ENCODE measurements at places on chromosomes 5 and 9.

DNA sequence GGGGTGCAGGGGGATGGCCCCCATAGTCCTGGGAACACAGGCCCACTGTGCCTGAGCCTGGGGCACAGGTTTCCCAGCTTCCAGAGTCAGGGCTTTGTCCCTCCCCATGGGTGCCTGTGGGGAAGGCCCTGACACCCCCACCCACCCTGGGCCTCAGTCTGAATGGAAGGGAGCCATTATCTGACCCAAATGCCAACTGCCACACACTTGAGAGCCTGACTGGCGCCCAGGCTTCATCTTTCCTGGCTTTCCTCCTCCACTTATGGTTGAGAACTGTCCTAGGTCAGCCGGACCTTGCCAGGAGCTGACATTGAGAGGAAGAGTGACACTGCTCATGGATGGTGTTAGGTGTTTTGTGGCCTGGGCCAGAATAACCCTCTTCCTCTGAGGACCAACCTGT, 24.0 kb downstream of the SH3PXD2B start:
- no peak for DNase-seq

- no peak for DNase-seq
Observed at GRCh38 chr5:4370218-4370617, 769.9 kb upstream of the ADAMTS16 start.

- no peak for DNase-seq
Observed at GRCh38 chr5:80083101-80083890, 48.1 kb downstream of the THBS4 start.

DNA sequence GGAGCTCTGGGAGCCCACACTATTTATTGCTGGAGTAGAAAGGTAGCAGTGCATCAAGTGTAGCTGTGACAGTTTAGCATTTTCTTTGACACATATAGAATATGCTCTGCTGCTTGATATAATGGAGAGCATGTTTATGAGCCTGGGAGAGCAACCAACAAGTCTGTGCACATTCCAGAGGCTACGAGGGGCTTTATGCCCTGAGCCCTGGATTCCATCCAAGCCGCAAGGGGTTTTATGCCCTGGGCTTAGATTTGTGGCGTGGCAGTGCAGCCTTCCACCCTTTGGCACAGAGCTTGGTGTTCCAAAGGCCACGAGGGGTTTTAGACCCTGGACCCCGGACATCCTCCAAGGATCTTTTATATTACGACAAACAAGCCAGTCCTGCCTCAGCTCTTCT, 14.6 kb downstream of the CDH6 start:
- no peak for DNase-seq

DNA sequence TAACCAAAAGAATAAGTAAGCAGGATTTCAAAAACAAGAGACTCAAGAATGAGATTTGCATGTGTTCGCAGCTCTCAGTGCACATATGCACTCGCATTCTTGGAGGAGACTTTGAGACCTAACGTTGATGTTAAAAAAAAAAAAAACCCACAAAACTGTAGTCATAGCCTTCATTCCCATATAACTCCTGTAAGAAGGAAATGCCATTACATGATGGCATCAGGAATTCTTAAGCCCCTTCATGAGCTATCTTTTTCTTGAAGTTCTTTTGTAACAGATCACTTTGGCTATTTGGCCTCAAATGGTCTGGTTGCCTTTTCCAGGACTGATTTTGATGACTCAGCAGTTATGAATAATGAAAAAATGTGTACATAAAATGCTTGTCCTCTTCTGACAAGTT, 113.8 kb downstream of the ALDH1A1 start:
- no peak for DNase-seq

DNA sequence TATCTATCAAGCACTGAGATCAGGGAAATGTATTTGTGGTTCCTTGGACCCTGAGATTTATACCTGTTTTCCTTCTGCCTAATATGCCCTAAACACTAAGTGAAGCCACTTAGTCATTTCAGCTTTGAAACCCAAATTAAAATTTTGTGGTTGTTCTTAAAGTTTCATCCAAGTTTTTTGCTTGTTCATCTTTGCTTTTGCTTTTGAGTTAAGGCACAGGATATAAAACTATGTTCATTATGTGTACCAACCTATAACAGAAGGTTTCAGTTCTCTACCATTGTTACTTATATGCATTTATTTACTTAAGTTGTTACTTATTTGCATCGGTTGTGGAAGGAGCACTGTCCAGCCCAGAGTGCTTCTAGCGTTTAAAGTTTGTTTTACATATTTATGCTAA, 382.3 kb downstream of the PTPRD start:
- DNase-seq = no peak

DNA sequence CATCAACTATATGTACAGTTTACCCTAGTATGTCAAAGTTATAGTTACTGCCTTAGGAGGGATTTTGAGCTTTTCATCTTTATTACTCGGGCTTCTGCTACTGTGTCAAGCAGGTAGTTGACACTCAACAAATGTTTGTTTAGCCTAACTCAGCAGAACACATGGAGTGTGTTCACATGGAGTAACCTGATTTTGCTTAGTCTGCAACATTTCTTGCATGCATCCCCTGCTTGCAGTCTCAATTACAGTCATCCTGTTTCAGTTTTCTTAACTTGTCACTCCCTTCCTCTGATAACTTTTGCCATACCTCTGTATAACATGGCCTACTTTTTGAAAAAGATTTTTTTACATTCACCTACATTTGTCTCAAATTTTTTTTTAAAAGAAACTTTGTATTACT, 135.5 kb downstream of the NMUR2 start:
- no peak for DNase-seq

- no peak for DNase-seq
Observed at GRCh38 chr5:90473396-90474234, 956 bp downstream of the MBLAC2 start.

DNA sequence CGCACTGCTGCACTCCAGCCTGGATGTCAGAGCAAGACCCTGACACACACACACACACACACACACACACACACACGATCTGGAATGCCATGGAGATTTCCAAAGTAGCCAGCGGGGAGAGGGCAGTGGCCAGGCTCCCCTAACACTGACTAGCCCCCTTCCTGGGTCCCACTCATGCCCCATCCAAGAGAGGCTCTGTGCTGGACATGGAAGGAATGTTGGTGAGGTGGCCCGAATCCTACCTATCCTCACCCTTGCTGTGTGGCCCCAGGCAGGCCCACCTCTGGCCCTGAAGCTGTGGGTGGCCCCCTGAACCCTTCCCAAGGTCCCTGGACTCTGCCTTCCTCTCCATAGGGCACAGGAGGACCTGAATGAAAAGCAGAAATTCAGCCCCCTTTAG, 7.3 kb downstream of the BRD3 start:
- no peak for DNase-seq

DNA sequence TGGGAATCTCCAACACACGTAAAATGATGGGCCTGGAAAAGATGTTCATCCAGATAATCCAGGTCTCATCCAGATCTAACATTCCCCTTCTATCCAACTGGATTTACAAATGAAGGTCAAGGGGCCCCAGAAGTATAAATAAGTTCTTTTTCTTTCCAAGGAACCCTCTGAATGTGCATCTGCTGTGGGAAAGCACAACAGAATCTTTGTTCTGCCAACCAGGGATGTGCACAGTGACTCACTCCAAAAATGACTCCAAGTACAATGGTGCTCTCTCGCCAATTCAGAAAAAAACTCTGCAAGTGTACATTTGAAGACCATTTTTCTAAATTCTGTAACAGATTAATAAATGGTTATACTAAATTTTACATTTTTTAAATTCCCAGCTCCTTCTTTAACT, 12.4 kb downstream of the RAPGEF6 start:
- DNase-seq = no peak

DNA sequence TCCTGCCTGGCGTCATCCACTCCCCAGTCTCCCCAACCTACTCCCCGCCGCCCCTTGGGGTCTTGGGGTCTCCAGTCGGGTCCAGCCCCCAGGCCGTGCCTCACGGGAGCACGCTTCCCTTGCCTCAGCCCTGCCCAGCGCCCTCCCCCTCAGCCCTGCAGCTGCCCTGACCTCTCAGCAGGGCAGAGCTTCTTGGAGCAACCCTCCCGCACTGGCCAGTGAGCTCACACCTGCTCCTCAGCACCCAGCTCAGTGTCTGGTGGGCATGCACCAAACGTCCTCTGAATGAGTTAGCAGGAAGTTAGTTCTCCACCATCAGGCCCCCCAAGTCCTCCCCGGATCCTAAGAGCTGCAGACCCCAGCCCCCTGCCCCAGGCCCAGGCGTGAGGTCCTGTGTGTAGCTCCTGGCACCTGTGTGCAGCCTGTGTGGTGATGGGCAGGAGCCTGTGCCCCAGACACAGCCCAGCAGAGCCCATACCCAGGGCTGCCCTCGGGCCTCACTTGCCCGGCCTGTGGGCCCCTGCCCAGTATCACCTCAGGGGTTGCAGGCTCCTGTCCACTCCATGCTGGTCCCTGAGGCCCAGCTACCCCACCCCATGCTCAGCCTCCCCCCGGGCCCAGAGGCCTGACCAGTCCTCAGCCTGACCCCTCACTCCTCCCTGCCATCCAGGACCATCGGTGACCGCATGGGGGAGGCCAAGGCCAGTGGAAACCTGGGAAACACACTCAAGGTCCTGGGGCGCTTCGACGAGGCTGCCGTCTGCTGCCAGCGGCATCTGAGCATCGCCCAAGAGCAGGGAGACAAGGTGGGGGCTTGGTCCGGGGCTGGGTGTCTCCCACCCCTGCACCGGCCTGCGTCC, 8.2 kb downstream of the GPSM1 start:
- DNase-seq = no peak

DNA sequence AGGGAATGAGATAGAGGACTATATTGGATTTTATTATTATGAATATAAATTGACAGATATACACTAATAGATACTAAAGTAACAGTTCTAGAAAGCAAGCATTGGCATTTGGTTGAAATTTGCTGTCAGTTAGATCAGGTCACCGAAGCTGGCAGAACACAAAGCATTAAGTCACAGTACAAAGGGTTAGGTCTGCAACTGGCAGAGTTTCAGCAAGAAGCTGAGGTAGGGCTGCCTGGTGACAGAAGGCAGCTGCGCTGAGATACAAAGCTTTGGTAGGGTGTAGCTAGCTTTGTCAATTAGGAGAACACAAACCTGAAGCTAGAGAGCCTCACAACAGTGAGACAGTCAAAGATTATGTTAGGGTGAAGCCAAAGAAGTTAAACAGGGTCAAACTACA, 6.3 kb upstream of the CSNK1G3 start:
- no peak for DNase-seq

GRCh38 chr5:83407931-83408330, 63.6 kb upstream of the VCAN start:
- DNase-seq = no peak

GRCh38 chr5:40221796-40222195, 457.9 kb upstream of the PTGER4 start:
- DNase-seq = no peak

DNA sequence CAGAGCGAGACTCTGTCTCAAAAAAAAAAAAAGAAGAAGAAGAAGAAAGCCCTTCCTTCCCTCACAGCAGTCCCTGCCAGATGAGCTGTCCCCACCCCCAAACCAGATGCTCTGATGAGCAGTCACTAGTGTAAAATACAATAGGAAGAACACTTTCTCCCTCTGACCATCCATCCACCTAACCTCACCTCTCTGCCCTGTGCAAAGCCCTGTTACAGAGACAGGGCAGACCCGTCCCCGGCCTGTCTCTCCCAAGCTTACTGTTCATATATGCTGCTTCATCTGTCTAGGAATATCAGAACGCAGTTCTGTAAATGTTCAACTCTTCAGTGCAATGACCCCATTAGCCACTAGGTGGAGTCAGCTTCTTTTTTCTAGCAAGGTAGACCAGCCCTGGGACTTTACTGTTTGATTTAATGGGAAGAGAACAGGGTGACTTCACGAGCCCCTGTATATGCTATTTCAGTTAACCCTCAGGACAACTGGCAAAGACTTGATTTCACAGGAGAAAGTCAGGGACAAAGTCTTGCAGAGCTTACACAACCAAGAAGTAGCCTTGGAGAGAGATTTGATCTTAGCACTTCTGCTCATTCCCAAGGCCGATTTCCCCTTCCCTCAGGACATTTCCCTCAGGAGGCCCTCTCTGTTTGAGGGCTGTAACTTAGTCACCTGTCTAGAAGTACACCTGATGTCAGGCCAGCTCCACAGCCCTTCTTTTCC, 14.9 kb upstream of the FGFR4 start:
- peak; percentile 47 for DNase-seq

- no peak for DNase-seq
Observed at GRCh38 chr5:111743512-111743911, 13.5 kb downstream of the NREP start.

DNA sequence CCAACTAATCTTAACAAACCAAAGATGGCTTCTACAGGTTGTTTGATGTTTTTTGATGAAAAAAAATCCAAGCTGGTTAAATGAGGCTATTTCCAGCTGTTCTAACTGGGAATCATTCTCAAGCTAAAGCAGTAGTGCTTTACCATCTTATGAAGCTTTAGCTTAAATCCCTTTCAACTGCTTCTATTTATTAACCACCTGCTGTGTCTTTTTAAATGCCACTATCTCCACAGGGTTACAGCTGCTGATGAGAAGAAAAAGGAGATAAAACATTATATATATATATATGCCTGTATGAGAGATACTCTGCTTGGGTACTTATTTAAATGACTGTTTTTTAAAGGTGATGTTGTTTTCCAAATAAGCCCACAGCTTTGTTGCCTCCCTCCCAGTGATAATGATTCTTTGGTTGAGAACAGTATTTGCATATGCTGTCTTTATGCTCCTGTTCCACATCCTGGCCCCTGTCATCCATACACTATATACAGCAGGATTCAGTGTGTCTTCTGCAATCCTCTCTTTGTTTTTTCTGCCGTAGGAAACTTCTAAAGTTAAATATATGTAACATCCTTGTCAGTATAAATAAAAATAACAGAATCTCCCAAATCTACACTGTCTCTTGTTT, 164.0 kb downstream of the PAM start:
- DNase-seq = no peak

DNA sequence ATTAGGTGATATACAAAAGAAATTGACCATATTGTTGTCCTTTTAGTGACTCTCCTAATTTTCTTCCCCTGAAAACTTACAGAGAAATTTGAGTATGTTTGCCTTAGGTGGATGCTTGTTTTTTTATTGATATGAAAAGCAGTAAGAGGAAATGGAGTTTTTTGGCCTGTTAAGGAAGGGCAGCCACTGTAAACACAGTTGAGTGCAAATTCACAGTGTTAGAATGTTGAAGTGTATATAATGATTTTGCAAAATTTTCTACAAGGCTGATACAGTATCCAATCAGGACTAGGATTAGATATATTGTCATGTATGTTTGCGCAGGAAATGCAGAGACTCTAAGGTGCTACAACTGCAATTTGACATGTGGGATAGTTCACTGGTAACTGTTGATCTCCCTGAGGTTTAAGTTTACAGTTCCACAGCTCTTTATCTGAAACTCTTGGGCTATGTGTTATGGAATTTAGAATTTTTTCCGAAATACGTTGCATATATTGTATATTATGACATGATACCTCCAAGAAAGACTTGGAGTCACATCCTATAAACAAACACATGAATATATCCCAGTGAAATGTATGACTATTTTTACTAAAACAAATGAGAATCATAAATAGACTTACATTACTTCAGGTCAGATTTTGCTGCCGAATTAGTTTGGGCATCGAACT, 62.5 kb downstream of the FXN start:
- no peak for DNase-seq

All from CD4-positive, alpha-beta T cell treated with Interleukin-15 for 1 hour (primary cell).